ENCODE measurements at places on chromosomes 11 and 22.

DNA sequence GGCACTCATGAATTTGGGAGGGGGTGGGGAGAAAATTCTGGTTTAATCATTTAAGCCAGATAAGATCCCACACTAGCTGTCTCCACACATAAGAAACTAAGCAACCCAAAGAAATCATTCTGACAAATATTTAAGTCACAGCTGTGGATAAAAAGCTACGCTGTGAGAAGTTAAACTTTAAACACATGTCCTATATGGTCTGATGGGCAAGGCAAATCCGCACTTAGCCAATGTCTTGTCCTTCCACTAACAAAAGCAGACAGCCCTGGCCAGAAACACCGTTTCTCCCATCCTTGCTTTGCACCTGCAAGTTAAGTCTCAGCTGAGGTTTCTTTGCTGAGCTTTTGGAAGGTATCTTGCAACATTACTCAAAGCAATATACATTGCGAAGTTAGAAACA lies 68.0 kb downstream of the ETS1 start:
- DNase-seq = no peak

- DNase-seq = no peak
These were observed 452.6 kb downstream of the NELL1 start for GRCh38 chr11:21121991-21122390.

- no peak for DNase-seq
These were observed 25.2 kb downstream of the CLMP start for GRCh38 chr11:123169821-123170220.

GRCh38 chr11:45737056-45737455 lies 67.9 kb upstream of the SLC35C1 start:
- no peak for DNase-seq

DNA sequence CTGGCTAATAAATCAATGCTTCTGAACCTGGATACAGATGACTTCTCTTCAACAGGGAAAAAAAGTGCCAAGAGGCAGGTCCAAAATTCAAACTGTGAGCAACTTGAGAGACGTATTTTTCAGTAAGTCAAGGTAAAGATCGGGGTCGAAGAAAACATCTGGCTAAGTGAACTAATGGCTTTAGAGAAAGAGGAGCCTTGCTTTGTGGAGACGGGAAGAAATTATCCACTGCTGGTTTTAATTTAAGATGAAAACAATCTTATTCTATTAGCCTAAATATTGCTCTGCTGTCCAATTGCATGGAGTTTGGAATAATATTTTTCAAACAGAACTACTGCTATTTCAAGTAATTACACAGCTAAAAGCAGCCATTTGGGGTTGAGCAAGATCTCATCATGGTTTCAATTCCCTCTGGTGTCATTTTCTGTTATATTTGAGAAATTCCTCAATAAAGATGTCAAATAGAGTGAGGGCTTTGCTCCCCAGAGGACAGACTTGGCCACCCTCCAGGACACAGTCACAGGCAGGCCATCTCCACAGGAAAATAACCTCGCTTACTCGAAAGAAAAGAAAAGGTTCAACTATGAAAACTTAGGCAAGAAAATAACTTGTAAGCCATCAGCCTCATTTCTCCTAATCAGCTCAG lies 29.8 kb downstream of the SCUBE1 start:
- DNase-seq = no peak

DNA sequence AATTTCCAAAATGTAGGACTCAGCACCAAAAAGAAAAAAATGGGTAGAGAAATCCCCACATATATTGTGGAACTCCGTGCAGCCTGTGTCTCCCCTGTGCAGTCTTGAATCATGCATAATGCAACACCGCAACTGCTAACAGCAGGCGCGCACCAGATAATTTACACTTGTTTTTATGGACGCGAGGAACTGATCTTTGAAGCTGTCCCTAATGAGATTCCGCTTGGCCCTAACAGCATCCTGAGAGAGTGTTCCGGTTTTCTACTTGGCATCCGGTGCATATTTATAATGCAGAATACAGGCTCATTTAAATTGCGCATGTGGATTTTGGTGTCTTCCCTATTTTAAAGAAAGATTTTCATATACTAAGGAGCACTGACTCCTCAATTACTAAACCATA lies 21.1 kb downstream of the MPPED2 start:
- DNase-seq = no peak

Data from stimulated activated CD8-positive, alpha-beta memory T cell treated with anti-CD3 and anti-CD28 coated beads, Interleukin-15, amount 100 ng/mL, for 24 hours (primary cell).